ENCODE measurements at places on chromosomes 11 and 22.

DNA sequence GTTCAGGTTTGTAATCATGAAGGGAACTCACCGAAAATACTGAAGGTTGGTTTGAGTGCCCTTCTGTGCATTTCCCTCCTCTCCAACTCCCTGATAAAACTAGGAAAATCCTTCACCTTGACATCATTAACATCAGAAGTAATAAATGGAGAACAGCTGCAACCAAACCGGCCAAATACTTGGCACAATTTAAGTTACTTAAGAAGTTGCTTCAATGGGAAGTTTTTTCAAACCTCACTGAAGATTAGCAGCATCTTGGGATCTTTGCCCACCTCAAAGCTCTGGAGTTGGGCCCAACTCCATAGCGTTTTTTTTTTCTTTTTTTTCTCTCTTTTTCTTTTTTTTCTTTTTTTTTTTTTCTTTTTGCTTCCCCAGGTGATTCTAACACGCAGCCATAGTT is 784.8 kb downstream of the KCNA4 start:
- DNase-seq = no peak

DNA sequence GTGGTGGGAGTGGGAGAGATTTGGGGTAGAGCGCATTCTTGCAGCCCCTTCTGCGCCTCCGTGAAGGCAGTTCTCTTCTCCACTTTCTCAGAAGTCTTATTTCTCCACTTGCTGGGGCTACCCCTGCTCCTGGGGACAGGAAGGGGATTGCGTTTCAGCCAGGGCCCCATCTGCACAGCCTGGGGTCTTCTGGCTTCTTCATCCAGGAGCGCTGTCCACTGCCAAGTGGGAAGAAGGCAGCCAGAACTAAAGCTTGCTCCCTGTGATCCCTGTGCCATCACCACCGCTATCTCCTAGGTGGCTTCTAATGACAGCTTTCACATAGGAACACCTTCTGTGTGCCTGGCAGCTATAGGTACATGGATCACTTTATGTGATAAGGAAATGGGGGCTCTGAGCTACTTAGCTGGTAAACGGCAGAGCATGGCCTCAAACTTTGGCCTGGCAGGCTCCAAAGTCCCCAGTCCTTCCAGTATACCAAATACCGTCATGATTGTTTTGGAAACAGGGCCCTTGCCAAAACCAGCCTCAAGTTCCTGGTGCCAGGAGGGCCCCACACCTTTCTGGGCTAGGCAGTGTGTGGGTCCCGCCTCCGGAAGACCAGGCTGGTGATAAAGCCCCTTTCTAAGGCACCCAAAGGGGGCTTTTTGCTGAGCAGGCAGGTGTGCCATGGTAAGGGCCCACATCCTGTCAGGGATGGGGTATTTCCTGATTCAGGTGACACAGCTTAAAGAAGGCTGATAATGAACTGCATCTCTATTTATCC is 60.4 kb upstream of the PAX6 start:
- no peak for DNase-seq

- DNase-seq = no peak
These were observed 38.0 kb upstream of the TBCEL start for GRCh38 chr11:120985718-120986569.

- no peak for DNase-seq
These were observed 412.3 kb downstream of the BRD1 start for GRCh38 chr22:49415151-49415951.

DNA sequence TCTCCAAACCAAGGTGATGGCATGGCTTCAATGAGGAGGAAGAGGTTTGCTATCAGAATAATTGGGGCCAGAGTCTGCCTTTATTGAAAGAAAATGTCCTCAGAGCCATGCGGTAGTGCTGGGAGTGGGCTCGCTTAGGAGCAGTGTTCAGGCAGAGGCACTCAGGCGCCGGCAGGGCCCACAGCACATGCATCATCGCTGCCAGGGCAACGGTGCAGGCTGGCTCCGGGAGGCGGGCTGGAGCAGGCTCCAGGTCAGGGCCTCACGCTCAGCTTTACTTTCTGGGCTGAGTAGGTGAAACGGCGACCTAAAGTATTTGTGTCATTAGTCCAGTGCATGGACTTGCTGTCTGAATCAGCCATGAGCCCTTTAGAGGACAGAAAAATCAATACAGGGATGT is 169.9 kb upstream of the CCDC90B start:
- peak; percentile 21 for DNase-seq

GRCh38 chr11:45162916-45163879 is 16.8 kb downstream of the PRDM11 start:
- DNase-seq = no peak

DNA sequence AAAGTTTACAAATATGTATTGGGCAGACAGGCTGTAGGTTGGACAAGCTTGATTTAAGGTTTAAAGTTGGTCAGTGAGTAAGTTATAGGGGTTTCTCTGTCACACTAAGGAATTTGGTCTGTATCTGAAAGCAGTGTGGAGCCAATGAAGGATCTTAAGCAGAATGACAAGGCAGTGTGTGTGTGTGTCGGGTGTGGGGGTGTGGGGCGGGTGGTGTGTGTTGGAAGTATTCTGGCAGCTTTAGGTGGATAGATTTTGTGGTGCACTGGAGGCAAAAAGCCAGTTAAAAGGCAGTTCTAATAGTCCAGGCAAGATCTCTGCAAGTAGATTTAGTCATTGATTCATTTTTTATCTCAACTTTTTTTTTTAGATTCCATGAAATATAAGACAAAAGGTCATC is 1006.8 kb upstream of the CCDC90B start:
- no peak for DNase-seq

DNA sequence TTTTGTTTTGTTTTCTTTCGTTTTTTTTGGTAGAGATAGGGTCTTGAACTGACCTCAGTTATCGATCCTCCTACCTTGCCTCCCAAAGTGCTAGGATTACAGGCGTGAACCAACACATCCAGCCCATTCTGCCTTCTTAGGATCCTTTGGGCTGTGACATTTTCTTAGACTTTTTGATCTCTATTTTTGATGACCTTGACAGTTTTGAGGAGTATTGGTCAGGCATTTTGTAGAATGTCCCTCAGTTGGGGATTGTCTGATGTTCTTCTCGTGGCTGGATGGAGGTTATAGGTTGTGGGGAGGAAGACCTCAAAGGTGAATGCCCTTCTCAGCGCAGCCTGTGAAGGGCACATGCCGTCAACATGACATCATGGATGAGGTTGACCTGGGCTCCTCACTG is 19.5 kb upstream of the RAB1B start:
- DNase-seq = no peak

GRCh38 chr22:40000171-40000570 is 5.4 kb downstream of the FAM83F start:
- DNase-seq = no peak

DNA sequence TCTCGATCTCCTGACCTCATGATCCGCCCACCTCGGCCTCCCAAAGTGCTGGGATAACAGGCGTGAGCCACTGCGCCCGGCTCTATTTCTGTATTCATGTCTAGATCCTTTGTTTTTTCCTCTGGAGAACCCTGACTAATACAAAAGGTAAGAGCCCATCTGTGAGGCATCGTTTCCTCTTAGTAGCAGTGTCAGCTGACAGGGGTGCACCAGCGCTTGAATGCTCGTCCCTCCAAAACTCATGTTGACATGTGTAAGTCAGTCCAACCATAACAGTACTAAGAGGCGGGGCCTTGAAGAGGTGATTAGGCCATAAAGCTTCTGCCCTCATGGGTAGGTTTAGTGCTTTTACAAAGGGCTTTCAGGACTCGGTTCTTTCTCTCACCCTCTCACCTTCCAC is 470.1 kb upstream of the B3GAT1 start:
- no peak for DNase-seq

- no peak for DNase-seq
These were observed 34.6 kb downstream of the A4GALT start for GRCh38 chr22:42685941-42686653.

- DNase-seq = no peak
These were observed 7.8 kb downstream of the LMO2 start for GRCh38 chr11:33884035-33884434.

GRCh38 chr11:8381343-8381742 is 117.7 kb upstream of the LMO1 start:
- no peak for DNase-seq

DNA sequence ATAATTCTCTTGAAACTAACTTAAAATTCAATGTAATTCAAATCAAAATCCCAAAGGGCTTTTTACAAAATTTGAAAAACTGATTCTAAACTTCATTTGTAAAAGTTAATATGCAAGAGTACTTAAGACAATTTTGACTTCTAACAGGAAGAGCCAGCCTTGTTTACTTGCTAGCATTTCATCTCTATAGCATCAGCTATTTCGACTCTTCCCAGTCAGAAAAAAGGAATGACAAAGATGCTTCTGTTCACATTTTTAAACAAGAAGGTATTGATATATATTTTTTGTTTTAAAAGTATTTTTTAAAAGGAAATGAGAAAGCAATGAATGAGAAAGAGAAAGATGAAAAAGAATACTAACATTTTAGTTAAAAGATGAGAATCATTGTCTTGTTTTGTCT is 16.4 kb downstream of the SLN start:
- DNase-seq = no peak

DNA sequence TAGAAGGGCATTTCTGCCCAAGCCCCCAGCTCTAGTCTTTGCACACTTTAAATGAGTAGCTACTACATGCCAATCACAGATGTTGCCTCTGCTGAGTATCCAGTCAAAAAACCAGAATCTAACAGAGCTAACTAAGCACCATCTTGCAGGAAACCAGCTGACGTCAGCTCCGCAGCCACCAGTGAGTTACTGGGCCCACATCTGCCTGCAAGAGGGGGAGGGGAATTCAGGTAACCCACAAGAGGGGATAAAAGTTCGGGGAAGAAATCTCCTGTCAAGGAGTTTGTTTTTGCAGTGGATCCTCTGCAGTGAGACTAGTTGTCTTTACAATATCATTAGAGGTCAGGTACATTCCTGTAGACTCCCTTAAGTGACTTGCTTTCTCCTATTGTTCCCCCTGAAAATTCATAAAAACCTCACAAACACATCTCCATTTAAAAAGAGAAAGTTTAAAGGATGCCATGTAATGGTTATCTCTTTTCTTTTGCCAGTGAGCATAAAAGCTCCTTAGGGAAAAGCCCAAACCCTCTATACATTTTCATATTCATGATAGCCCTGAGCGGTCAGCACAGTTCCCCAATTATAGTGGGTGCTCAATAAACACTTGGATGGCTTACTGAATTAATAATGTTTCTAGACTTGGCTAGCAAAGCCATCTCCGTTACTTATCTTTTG is 9.3 kb downstream of the CD44 start:
- DNase-seq = no peak

- peak; percentile 59 for DNase-seq
These were observed 4.7 kb downstream of the TCIRG1 start for GRCh38 chr11:68043349-68044144.

GRCh38 chr22:17396516-17396915 is 27.3 kb downstream of the CECR2 start:
- no peak for DNase-seq

DNA sequence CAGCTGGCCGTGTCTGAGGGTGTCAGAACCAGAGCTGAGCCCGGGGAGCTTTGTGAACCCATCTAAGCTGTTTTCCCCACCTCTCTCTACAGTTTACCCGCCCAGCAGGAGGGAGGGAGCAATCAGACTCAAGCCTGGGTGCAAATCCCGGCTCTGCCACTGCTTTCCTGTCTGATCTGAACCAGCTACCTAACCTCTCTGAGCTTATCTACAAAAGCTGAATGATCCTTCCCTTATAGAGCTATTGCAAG is 252 bp downstream of the APOL2 start:
- no peak for DNase-seq

DNA sequence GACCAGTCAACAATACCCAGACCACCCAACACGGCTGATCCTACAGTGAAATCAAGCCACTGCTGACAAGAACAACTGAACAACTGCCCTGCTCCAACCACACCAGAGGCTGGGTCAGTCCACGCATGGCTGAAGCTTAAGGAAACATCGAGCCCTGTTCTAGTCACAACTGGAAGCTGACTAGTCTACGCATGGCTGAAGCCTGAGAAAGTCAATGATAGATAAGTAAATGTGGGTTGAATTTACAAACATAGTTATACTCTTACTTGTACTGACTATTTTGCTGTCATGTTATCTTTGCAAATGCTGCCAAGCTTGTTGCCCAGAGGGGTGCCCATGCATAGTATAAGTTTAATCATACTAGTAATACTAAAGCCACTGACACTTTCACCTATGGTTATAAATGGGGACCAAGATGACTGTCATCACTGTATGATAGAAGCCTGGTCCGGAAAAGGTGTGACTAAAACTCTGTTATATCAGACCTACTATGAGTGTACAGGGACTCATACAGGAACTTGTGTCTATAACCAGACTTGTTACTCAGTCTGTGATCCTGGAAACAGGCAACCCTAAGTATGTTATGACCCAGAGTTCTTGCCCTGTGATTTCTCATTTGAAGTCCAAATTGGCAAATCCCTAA is 43.4 kb upstream of the GLYAT start:
- DNase-seq = no peak

- DNase-seq = no peak
These were observed 33.2 kb upstream of the ZBTB16 start for GRCh38 chr11:114026355-114026754.

- DNase-seq = peak; percentile 26
These were observed 4.0 kb downstream of the POU2AF3 start for GRCh38 chr11:111302298-111302697.

GRCh38 chr22:36981247-36981775 is 37.9 kb downstream of the TST start:
- DNase-seq = no peak
